ENCODE measurements at places on chromosomes 11 and 22. TPM values are rescaled to one million over a fixed set of nuclear protein-coding genes. Genes with fewer than 3 reads are reported as not detected.

MAPK12 gene
- 0.99 TPM for total RNA-seq

OR51B5 gene
- total RNA-seq, result not detected

A4GALT gene
- total RNA-seq, result 4.5 TPM

OR6A2 gene
- not detected for total RNA-seq

PKP3 gene
- total RNA-seq, result 612 TPM

CDC42BPG gene
- 81.3 TPM for total RNA-seq

TMA7B gene
- total RNA-seq, result not detected

SYCE3 gene
- not detected for total RNA-seq

FGF4 gene
- not detected for total RNA-seq

BBOX1 gene
- total RNA-seq, result 44.8 TPM

C11orf91 gene
- not detected for total RNA-seq

PDGFD gene
- 8.2 TPM for total RNA-seq

CDHR5 gene
- not detected for total RNA-seq

AQP11 gene
- total RNA-seq, result 0.55 TPM

MFRP gene
- not detected for total RNA-seq

MUC6 gene
- not detected for total RNA-seq

MMP8 gene
- not detected for total RNA-seq

LDHAL6A gene
- total RNA-seq, result not detected

CCDC89 gene
- total RNA-seq, result 1.3 TPM

OR8G1 gene
- not detected for total RNA-seq

ADSL gene
- 49.0 TPM for total RNA-seq

C11orf86 gene
- not detected for total RNA-seq

HTR3B gene
- total RNA-seq, result not detected

ADM2 gene
- total RNA-seq, result 0.52 TPM

TMEM9B gene
- total RNA-seq, result 40.4 TPM

EHF gene
- 130 TPM for total RNA-seq

IFITM10 gene
- 2.5 TPM for total RNA-seq

FLRT1 gene
- total RNA-seq, result 0.08 TPM

XRRA1 gene
- total RNA-seq, result 13.7 TPM

SHISA8 gene
- total RNA-seq, result 1.4 TPM

TMEM121B gene
- total RNA-seq, result 2.6 TPM

OR8A1 gene
- total RNA-seq, result not detected

SCGB1C1 gene
- not detected for total RNA-seq

C2CD3 gene
- total RNA-seq, result 28.0 TPM

RBM7 gene
- total RNA-seq, result 18.9 TPM

MS4A7 gene
- total RNA-seq, result 2.4 TPM

ALDH3B2 gene
- total RNA-seq, result 127 TPM

VSTM5 gene
- 0.13 TPM for total RNA-seq

Measured in lower leg skin (tissue), 4 donors.